PC-3 (cell line): ENCODE measurements at places on chromosomes 3 and 15. TPM values are rescaled to one million over a fixed set of nuclear protein-coding genes. Genes with fewer than 3 reads are reported as not detected.

DNA sequence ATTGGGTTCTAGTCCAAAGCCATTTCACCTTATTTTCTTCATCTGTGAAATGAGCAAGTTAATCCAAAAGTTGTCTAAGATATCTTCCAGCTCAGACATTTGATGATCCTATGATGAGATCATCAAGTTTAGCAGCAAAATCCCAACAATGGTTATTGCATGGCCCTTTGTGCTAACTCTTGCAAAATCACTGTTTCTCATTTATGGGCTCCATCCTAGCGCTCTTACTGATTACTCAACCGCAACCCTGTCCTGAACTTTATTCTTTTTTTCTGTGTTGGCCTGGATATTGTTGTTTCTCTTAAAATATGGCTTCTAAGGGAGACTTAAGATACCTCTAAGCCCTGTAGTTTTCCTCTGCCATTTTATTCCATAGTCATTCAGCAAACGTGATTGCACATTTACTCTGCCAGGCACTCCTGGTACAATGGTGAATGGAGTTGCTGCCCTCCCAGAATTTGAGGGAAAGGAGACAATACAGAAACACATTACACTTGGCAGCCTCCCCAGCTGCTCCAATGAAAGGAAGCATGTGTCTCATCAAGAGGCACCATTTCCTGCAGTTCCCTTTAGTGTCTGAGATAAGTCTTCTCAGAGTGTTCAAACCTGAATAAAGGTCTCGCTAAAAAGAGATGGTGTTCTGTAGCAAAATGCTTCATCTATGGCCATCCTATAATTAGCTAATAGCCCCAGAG, 4.4 kb downstream of the GXYLT2 start:
- peak; percentile 67 for DNase-seq
- H3K4me3 ChIP-seq = no peak overlapping the region
- H3K36me3 ChIP-seq = no peaks in the 10 kb centered on the region
- peak overlapping the region; percentile 21 for H3K27ac ChIP-seq
- H3K4me1 ChIP-seq = peaks cover 39% of the 10 kb centered on the region

- H3K27me3 ChIP-seq = no peaks in the 10 kb centered on the region
- no peaks in the 10 kb centered on the region for H3K36me3 ChIP-seq
- no peak overlapping the region for H3K27ac ChIP-seq
- no peaks in the 10 kb centered on the region for H3K4me1 ChIP-seq
Measured at GRCh38 chr15:98700519-98700918, 52.2 kb downstream of the IGF1R start.

DNA sequence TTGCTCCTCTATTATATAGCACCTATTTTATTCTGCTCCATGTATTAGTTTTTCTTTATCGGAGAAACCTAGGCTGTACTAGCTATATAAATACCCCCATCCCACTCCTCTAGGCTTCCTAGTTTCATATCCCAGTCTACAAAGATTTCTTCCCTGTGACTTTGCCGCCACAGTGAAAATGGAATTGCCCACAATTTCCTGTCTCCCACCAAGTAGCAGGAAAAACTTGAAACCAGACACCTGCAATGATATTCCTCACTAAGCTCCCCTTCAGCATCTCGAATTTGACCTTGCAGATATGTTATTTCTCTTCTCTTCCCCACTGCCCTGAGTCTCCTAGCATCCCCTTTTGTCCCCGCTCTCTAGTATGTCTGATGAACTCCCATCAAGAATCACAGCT, 685.8 kb upstream of the CCDC54 start:
- no peaks in the 10 kb centered on the region for H3K36me3 ChIP-seq
- no peak for DNase-seq
- no peak overlapping the region for H3K4me3 ChIP-seq

DNA sequence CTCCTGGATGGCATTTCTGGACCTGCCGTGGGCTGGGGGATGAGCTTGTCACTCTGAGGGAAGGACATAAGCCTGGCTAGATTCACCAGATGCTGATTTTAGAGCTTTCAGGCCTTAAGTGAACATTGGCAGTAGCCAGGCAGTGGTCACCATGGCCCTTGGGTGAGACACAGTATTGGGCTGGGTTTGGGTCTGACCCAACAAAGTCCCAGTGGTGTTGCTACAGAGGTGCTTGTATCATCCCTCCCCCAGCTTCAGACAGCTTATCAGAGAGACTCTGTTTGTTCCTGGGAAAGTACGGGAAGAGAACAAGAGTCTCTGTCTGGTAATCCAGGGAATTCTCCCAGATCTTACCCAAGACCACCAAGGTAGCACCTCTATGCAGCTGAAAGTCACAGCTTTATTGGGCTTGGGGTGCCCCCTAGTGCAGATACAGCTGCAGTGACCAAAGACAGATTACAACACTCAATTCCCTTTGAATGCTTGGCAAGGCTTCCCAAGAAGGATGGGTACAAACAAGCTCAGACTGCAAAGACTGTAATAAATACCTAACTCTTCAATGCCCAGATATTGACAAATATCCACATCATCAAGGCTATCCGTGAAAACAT, 9.8 kb upstream of the RUVBL1 start:
- no peak overlapping the region for H3K4me3 ChIP-seq
- no peaks in the 10 kb centered on the region for H3K36me3 ChIP-seq
- DNase-seq = peak; percentile 51

The BCL2A1 gene
- 16.9 and 21.1 TPM in 2 replicates for total RNA-seq
